ENCODE measurements at places on chromosomes 16 and 17. TPM values are rescaled to one million over a fixed set of nuclear protein-coding genes. Genes with fewer than 3 reads are reported as not detected.

- peak; percentile 75 for DNase-seq
Observed at GRCh38 chr16:80027007-80027965, 426.7 kb upstream of the MAF start.

DNA sequence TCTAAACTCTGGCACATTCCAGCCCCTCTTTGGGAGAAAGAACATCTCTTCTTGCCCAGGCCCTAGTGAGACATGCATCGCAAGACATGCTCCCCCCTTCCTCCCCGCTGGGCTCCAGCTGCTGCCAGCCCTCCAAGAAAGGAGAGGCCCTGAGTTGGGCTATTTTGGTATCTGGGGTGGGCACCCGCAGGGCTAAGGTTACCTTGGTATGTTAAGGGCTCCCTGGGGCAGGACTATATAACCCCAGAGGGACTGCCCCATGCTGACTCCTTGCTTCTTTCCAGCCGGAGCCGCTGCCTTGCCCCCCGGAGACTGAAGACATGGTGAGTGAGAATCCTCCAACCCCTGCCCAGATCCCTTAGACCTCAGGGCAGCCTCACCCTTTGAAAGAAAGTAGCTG is at the start of gene MYL11:
MYL11 (plus strand) TSS at position 265 of the 400 bp plus-strand sequence; CDS start at position 321, 56 bp downstream.
- DNase-seq, result no peak

DNA sequence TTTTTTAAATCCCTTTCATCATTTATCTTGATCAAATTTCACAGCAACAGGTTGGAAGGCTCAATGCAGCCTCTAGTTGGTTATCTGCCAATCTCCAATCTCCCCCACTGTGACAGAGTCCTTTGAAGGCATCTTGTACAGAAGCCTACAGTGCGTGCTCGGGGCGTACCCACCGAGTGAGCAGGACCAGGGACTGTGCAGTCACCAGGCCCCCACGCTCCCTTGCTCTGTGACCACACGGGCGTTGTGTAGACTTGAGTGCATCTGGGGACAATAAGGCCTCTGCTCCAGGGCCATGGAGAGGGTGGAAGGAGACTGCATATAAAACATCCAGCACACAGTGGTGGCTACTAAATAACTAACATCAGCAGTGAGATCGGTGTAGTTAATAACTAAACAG is 63.4 kb downstream of the GTF3C1 start:
- DNase-seq, result no peak

DNA sequence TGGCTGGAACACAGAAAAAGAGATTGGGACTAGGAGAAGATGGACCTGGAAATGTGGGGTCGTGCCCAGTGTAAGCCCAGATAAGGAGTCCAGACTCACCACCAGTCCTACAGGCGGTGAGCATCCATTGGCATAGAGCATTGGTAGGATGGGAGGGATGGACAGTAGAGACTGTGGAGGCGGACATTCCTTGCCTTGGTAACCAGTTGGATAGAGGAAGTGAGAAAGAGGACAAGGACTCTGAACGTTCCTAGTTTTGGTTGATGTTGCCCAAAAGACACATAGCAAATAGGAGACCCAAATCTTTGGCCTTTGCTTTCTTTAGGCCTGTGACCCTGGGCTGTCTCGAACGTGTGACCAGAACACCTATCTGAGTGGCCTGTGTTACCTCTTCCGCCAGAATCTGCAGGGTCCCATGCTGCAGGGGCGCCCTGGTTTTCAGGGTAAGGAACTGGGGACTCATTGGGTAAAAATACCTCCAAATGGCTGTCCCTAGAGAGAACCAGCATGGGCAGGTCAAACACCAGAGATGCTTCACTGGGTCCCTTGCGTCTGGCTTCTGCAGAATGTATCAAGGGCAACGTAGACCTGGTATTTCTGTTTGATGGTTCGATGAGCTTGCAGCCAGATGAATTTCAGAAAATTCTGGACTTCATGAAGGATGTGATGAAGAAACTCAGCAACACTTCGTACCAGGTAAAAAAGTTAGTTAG is 6.4 kb downstream of the ITGAL start:
- DNase-seq, result no peak

DNA sequence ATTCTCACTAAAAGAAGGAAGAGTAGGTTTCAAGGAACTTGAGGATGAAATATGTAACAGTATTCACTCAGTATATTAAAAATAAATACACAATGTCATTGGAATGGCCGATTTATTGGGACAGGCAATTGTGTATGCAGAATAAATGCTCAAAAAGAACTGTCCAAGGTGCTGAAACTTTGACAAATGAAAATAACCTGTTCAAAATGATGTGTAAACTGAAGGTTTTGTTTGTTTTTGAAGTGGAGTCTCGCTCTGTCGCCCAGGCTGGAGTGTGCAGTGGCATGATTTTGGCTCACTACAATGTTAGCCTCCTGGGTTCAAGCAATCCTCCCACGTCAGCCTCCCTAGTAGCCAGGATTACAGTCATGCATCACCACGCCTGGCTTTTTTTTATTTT is 318.7 kb upstream of the RBFOX1 start:
- DNase-seq, result peak; percentile 33

DNA sequence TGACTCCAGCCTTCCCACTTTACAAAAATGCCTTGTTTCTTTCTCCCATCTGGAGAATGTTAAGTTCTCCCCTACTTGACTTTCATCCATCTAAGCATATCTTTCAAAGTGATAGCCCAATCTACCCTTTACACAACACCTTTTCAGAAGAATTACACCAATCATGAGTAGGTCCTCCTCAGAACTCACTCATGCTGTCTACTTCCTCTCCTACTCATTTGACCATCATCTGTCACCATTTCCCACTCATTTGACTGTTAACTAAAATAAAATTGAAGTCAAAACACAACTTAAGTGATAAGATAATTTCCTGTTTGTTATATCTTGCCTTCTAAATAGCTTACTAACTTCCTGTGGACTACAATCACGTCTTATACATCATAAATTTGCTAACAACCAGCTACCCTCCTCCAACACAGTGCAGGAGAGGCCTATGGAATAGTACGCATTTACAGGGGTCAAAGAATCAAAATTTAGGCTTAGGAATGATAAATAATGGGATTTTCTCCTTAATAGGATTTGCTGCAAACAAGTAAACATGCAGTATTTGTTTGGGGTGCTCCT is 16.1 kb downstream of the KCNJ16 start:
- DNase-seq, result no peak

DNA sequence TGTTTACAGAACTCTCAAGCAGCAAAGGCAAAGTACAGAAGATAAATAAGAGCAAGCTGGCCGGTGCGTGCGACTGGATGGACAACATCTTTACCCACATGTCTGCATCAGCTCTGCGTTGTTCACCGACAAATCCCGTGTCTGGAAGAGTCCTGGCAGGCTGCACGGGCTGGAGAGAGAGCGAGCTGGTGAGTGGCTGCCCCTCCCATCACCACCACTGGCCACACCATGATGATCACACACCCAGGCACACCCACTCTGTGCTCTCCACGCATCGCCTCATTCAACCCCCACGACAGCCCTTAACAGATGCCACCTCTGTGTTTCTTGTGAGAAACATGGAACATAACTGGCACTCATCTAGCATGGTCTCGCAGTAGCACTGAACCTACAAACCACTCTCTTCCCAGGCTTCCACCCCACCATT is 59.2 kb downstream of the ANKRD11 start:
- DNase-seq, result peak; percentile 73

Gene ZG16B
- polyA plus RNA-seq, result 22.3 TPM

Gene GPR179
- polyA plus RNA-seq, result 0.03 TPM

Gene STAT3
- polyA plus RNA-seq, result 31.3 TPM

Gene LRRC75A
- 4.0 TPM for polyA plus RNA-seq

Gene TSPAN10
- polyA plus RNA-seq, result 1.1 TPM

Gene CES1
- 4.8 TPM for polyA plus RNA-seq

All from stomach (tissue), 19 donors.